Spinal cord (tissue), 10 donors: ENCODE measurements at places on chromosomes 12 and 14. TPM values are rescaled to one million over a fixed set of nuclear protein-coding genes. Genes with fewer than 3 reads are reported as not detected.

Gene NXPH4
- polyA plus RNA-seq, result 28.0 TPM

Gene RAD9B
- 1.0 TPM for polyA plus RNA-seq

- no peak for DNase-seq
Measured at GRCh38 chr12:57515408-57515933, 4.8 kb downstream of the DDIT3 start.

Gene LIN7A
- 13.0 TPM for polyA plus RNA-seq
